CD4-positive, CD25-positive, alpha-beta regulatory T cell (primary cell): ENCODE measurements at places on chromosomes 16 and 17. TPM values are rescaled to one million over a fixed set of nuclear protein-coding genes. Genes with fewer than 3 reads are reported as not detected.

SNX11 gene
- polyA plus RNA-seq = 22.7 TPM

TP53TG3F gene
- not detected for polyA plus RNA-seq

GRCh38 chr17:65265276-65265675, 128.1 kb downstream of the RGS9 start:
- DNase-seq = no peak

GRCh38 chr16:78844682-78845081, 745.2 kb downstream of the WWOX start:
- no peak for DNase-seq

- no peak for DNase-seq
These were observed 95.1 kb downstream of the GRIN2A start for GRCh38 chr16:10087151-10087550.

PSME3 gene
- polyA plus RNA-seq = 126 TPM

DNA sequence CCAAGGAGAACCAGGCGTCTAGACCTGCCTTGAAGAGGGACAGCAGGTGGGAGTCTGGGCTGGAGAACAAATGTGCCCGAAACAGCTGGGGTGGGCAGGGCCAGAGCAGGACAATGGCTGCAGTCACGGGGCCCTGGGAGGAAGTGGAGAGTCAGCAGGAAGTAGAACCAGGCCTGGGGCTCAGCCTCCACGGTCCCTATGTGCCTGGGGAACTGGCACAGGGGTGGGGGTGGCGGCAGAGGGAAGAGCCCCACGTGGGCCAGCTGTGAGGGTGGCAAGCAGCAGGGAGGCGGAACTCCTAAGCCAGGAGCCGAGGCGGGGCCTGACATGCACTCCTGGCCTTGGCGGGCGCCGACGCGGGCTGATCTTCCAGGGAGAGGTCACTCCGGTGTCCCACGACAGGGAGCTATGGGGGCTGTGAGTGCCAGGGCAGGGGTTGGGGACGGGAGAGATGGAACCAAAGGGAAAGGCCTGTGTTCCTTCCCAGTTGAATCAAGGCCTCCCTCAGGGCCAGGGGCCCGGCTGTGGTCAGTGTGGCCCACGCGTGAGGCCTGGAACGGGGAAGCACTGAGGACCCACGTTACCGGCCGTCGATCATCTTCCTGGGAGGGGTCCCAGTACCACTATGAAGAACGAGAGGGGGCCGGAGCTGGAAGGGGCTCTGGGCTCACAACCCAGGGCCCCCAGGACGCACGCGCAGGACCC, 42.7 kb downstream of the TIMM22 start:
- DNase-seq = no peak

DNA sequence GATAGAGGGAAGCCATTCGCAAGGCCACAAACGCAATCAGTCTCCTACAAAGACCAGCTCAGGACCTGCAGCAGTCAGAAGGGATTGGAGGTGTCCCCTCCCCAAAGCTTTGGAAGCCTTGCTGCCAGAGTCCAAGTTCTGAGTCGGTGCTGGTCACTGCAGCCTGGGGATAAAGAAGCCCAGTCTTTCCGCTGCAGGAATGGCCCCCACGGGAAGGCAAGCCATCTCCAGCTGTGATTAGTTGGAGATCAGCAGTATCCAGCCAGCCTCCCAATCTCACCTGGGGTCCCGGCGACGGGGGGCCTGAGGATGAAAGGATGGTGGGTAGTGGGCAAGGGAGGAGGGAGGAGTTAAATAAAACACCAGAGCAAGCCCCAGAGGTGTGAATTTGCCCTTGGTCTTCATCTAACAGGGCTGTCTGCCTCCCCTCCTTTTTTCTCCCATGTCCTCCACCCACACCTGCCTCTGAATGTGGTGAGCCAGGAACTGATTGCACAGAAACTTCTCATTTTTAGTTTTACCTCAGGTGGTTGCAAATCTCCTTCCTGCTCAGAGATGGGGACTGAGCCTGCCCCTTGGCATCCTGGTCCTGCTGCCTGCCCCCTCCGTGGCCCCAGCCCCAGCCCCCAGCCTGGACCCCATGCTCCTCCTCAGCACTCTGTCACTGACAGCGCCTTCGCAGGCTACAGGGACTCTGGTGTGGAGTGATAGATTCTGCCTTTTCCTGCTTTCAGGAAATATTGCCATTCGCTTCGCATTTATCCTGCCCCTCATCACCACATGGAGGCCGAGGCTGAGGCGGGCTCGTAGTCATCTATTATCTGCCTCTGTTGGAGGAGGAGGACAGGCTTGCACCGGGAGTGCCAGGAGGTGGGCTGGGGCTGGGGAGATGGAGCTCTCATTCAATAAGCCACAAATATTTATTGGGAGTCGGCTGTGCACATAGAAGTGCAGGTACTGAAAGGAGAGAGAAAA, 262.9 kb upstream of the SDK2 start:
- DNase-seq = no peak

DNA sequence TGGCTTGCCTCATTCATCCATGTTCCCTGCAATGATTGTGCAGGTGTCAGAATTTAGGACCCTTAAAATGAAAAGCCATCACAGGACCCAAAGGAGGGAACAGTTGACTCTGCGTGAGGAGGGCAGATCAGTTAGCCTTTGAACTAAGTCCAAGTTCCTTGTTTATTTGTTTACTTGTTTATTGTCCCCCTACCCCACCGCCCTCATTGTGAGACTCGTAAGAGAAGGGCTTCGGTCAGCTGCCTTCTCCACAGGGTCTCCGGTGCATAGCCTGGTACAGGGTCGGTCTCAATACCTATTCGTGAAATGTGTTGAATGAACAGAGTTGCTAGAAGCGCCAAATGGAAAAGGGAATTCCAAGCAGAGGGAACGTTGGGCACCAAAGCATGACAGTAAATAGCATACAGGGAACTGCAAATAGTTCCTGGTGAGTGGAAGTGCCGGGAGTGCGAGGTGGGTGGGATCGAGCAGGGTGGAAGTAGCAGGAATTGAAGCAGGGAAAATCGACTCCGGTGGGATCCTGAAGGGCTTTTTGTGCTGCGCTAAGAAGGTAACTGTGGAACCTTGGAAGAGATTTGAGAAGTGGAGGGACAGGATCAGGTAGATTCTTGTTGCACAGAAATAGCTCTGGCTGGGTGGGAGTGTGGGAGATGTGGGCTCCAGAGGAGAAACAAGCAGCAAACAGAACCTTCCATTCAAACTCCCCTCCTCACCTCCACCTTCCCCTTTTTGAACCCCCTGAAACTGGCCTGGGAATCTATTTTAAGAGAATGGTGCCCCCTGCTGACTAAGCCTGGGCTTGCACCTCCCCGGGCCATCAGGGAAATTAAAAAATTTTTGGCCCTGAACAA, 12.7 kb downstream of the SLC35B1 start:
- peak; percentile 50 for DNase-seq

DNA sequence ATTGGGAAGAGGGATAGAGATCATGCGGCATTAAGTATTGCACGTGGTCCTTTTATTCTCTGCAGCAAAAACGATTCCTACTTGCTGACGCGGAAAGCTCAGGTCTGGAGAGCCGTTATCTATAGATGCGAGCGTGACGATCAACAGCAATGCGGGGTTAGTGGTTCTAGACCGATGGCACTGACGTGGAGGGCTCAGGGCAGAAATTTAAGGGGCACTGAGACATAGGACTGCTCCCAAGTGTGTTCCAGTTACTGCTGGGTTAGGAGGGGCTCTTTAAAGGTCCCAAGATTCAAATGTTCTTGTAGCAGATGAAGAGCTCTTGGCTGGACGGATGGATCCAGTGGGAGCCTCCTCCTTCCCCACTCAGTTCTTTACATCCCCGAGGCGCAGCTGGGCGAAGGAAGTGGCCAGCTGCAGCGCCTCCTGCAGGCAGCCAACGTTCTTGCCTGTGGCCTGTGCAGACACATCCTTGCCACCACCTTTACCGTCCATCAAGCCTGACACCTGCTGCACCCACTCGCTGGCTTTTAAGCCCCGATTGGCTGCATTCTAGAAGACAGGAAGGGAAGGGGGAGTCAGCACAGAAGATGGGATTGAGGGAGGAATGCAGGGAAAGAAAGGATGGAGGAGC, 732 bp upstream of the EXOSC6 start:
- DNase-seq = no peak

DNA sequence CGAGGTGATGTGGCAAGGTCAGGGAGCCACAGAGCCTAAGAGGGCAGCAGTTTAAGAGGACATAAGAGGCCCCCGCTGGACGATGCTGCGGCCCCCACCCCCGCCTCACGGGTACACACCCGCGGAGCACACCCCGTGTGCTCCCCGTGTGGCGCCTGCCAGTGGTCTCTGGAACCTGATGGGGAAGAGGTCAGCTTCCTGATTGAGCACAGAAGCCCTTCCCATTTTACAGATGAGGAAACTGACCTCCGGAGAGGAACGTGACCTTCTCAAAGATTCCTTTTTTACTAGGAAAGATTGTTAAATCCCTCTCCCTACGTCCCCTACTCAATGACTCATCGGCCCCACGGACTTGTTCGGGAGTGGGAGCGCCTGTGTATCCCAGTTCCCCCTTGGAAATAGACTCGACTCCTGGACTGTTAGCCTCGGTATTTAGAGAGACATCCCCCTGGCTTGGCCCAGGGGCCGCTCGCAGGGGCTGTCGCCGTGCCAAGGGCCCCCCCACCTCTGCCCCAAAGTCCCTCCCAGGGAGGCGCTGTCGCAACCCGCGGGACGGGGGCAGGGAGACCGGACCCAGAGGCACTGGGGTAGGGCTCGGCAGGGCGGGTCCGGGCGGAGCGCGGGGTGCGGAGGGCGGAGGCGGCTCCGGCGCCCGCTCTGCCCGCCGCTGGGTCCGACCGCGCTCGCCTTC, at the start of gene ABCC3:
Gene ABCC3 (plus strand): TSS at position 658 of the 691 bp plus-strand sequence. CDS start 56 bp downstream, outside the sequence.
- DNase-seq = no peak

TBC1D26 gene
- not detected for polyA plus RNA-seq

KRTAP3-2 gene
- polyA plus RNA-seq = not detected

GNGT2 gene
- polyA plus RNA-seq = 8.4 TPM

- DNase-seq = no peak
These were observed 132.1 kb downstream of the CLEC16A start for GRCh38 chr16:11076259-11077018.

DNA sequence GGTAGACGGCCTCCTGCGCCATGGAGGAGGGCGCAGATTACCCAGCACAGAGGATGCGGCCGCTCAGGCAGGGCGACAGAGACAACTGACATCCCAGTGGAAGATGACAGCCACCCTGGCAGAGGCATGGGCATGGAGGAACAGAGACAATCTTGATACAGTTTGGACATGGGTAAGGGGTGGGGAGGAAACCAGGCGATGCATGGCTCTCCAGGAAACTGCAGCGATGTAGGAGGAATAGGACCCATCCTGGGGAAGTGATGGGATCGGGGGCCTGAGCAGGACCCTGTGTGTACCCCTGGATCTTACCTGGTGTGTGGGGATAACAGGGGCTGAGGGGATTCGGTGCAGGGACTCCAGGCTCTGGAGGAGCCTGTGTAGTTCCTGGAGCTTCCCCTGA, 4.6 kb downstream of the OSBPL7 start:
- no peak for DNase-seq

MRPL27 gene
- polyA plus RNA-seq = 85.1 TPM

DNA sequence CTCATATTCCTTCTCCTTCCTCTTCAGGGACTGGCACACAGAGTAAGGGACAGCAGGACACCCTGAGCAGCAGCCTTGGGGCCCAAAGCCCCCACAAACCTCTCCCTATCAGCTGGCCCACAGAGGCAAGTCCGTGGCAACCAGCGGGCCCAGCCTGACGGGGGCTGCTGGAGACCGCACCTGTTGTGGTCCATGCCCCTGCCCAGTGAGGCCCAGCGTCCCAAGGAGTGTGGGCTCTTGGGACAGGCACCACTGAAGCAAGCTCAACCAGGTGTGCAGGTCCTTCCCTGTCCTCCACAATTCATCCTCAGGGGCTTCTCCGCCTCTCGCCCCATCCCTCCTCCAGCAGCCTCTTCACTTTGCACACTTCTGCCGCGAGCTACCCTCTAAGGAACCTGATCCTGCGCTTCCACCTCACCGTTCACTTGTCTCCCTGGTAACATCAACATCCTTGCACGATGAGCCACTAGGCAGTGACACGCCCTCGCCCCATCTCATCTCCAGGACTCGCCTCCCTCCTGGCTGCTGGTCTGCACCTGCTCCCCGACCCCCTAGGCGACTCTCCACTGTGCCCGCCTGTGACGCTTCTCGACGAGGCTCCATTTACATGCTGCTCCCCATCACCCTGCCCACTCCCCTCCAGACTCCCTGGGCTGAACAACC, 12.7 kb downstream of the MNT start:
- DNase-seq = no peak

DNA sequence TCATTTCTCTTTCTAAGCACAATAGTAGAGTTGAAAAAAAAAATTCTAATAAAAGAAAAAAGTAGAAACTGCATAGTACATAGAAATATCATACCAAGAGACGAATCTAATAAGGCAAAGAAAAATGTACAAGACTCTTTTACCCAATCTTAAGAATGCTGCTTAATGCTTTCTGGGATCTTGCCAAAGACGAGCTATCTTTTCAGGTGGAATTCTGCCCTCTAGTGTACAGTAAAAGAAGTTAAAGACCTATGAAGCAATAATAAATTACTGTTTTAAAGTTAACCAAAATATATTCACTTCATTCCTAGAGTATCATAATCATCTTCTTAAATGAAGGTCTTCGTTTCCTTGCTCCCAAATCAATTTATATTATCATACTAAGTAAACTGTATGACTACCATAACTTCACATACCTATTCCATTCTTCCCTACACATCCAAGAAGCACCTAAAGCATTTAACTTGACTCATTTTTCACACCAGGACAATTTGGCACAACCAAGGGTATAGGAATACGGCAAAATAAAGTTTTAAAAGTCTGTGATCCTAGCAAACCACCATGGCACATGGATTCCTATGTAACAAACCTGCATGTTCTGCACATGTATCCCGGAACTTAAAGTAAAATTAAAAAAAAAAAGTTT, 47.7 kb downstream of the CFDP1 start:
- peak; percentile 64 for DNase-seq

DNA sequence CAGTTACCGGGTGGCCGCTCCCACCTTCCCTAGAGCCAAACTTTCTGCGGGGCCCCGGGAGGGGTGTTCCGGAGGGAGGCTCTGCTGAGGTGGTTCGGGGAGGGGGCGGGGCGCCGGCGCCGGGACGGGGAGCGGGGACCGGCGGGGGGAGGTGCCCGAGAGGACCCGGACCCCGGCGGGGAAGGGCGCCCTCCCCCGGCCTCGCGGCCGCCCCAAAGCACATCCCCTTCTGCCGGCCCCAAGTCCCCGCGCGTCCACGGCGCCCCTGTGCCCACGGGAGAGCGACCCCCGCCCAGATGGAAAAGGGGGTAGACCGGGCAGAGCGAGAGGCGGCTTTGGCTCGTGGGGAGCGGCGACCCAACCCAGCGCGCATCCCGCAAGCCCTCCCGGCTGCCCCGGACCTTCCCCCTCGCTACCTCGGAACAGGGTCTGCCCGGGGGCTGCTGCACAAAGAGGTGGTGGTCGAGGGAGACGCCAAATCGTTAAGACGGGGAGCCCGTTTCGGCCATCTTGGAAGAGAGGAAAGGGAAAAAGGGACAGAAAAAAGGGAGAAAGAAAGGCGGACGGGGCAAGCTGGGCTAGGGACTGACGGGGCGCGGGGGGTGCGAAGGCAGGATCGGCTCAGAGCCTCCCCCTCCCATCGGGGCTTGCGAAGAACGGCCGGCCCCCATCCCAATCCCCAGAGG, 530 bp downstream of the PCGF2 start:
- no peak for DNase-seq

ABI3 gene
- polyA plus RNA-seq = 27.6 TPM

SMARCD2 gene
- 104 TPM for polyA plus RNA-seq
